Endothelial cell of coronary artery (primary cell): ENCODE measurements at places on chromosomes 7 and 10. TPM values are rescaled to one million over a fixed set of nuclear protein-coding genes. Genes with fewer than 3 reads are reported as not detected.

Gene TFR2
- total RNA-seq = 0.18 and 0.19 TPM in 2 replicates

Gene GTF2IRD1
- 5.6 and 6.8 TPM in 2 replicates for total RNA-seq

Gene NEUROD6
- total RNA-seq = not detected in 2 replicates

Gene CHN2
- total RNA-seq = under 0.01 and 0.56 TPM in 2 replicates

Gene PRKCQ
- 0.75 and 0.81 TPM in 2 replicates for total RNA-seq

Gene FOXL3
- not detected in 2 replicates for total RNA-seq

Gene HHEX
- 32.8 and 33.5 TPM in 2 replicates for total RNA-seq

Gene HOXA3
- total RNA-seq = 0.63 and 0.75 TPM in 2 replicates

Gene LIPF
- total RNA-seq = not detected in 2 replicates

Gene OR2A5
- total RNA-seq = not detected in 2 replicates

Gene GRK5
- 43.9 and 48.8 TPM in 2 replicates for total RNA-seq

Gene CYP3A5
- total RNA-seq = not detected in 2 replicates

Gene FZD1
- total RNA-seq = 2.2 TPM in 2 replicates

Gene CHST15
- total RNA-seq = 22.0 and 33.4 TPM in 2 replicates

Gene GOT1
- total RNA-seq = 20.8 and 21.0 TPM in 2 replicates

Gene PAXIP1
- 5.6 and 7.2 TPM in 2 replicates for total RNA-seq

Gene GSTO2
- total RNA-seq = 0.18 and 0.66 TPM in 2 replicates

Gene AOAH
- 0.09 TPM in 1 of 2 replicates, not detected in the other for total RNA-seq

Gene MALRD1
- total RNA-seq = not detected in 2 replicates

Gene BET1
- total RNA-seq = 22.6 and 23.8 TPM in 2 replicates

Gene OR13A1
- not detected in 2 replicates for total RNA-seq

Gene FAM241B
- 0.18 and 0.28 TPM in 2 replicates for total RNA-seq

Gene MEIG1
- not detected in 2 replicates for total RNA-seq

Gene HMX3
- total RNA-seq = not detected in 2 replicates

Gene C7orf33
- total RNA-seq = not detected in 2 replicates

Gene BMPER
- total RNA-seq = 0.45 and 8.8 TPM in 2 replicates

Gene ALKBH4
- total RNA-seq = 8.6 and 12.1 TPM in 2 replicates

Gene NFKB2
- 13.4 and 29.5 TPM in 2 replicates for total RNA-seq

Gene OPALIN
- not detected in 2 replicates for total RNA-seq

Gene CADPS2
- 51.4 and 53.7 TPM in 2 replicates for total RNA-seq

Gene NKX1-2
- total RNA-seq = not detected in 2 replicates

Gene ELMO1
- 38.6 and 45.1 TPM in 2 replicates for total RNA-seq

Gene FRMD4A
- total RNA-seq = 78.3 and 90.2 TPM in 2 replicates

Gene KIF11
- 9.9 and 24.6 TPM in 2 replicates for total RNA-seq

Gene NPSR1
- not detected in 2 replicates for total RNA-seq

Gene CLDN3
- 0.09 TPM in 2 replicates for total RNA-seq

Gene GBX1
- not detected in 2 replicates for total RNA-seq

Gene CALCR
- total RNA-seq = not detected in 2 replicates
